Effector memory CD4-positive, alpha-beta T cell (primary cell): ENCODE measurements at places on chromosomes 12 and 14.
A peak's percentile ranks its signal among the peaks of the same experiment; 100 is the strongest.

DNA sequence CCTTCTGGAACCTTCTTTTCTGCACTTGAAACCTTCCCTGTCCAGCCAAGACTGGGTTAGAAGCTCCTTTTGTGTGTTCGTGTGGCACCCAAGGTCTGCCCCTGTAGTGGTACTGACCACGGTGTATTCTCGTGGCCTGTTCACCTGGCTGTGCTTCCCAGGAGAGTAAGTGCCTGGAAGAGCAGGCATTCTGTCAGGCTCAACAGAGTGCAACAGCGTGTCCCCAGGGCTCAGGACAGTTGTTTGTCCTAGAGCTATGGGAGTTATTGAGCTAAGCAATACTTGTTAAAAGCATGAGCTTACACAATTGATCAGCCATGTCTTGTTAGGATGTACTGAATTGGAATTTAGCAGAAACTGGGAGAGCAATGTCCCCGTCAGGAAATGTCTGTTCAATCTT is 12.9 kb upstream of the SLC38A2 start:
- H3K27me3 ChIP-seq: no peaks in the 10 kb centered on the region
- no peak for DNase-seq
- no peaks in the 10 kb centered on the region for H3K36me3 ChIP-seq
- no peak overlapping the region for H3K27ac ChIP-seq
- peaks cover 7% of the 10 kb centered on the region for H3K4me1 ChIP-seq
- no peak overlapping the region for H3K4me3 ChIP-seq

DNA sequence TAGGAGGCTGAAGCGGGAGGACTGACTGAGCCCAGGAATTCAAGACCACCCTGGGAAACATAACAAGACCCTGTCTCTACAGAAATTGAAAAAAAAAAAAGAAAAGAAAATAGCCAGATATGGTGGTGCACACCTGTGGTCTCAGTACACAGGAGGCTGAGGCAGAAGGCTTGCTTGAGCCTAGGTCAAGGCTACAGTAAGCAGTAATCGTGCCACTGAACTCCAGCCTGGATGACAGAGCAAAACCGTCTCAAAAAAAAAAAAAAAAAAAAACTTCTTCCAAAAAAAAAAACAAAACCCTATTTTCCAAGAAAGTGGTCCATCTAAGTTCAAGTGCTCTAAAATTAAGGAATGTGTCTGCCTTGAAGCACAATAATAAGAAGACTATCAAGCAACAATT is 19.8 kb downstream of the SNX6 start:
- H3K27ac ChIP-seq: no peak overlapping the region
- no peak for DNase-seq
- peaks cover 28% of the 10 kb centered on the region for H3K36me3 ChIP-seq

DNA sequence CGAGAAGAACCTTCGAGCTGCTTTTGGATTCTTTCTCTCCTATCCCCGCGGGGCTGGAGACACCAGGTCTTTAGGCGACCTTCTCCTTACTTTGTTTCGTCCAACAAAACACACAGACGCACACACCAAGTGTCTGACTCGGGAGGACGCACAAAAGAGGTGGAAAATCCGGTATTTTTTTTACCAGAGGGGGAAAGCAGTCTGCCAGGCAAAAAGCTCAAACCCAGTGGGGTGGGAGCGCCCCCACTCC is 2.1 kb downstream of the SIX4 start:
- DNase-seq: no peak
- peaks cover 27% of the 10 kb centered on the region for H3K4me1 ChIP-seq
- H3K27me3 ChIP-seq: peaks cover 43% of the 10 kb centered on the region
- H3K36me3 ChIP-seq: no peaks in the 10 kb centered on the region
- H3K4me3 ChIP-seq: peak overlapping the region; percentile 75

- H3K4me1 ChIP-seq: no peaks in the 10 kb centered on the region
- H3K27ac ChIP-seq: no peak overlapping the region
- no peak for DNase-seq
- H3K4me3 ChIP-seq: no peak overlapping the region
These were observed 35.0 kb upstream of the NAV3 start for GRCh38 chr12:77795699-77796098.

DNA sequence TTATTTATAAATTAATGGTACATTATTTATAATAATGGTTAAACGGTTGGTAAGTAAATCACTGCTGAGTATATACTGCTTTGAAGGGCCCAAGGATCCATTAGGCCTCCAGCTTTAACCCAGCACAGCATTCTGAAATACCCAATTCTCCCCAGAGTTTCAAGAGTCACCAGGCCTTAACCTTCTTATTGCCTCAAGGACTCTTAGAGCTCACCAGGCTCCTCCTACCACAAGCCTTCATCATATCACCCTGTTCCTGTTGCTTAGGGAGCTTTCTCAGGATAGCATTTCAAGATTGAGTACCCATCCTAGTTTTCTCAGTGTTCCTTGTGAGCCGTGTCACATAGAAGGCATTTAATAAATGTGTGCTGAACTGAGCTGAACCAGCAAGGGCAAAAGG is 242.5 kb downstream of the FBXL14 start:
- no peaks in the 10 kb centered on the region for H3K36me3 ChIP-seq
- H3K4me3 ChIP-seq: no peak overlapping the region
- no peaks in the 10 kb centered on the region for H3K4me1 ChIP-seq
- DNase-seq: no peak
- H3K27me3 ChIP-seq: no peaks in the 10 kb centered on the region

GRCh38 chr12:69988481-69989321 is 163.7 kb downstream of the MYRFL start:
- no peak for DNase-seq
- H3K36me3 ChIP-seq: no peaks in the 10 kb centered on the region
- no peaks in the 10 kb centered on the region for H3K27me3 ChIP-seq
- H3K4me1 ChIP-seq: no peaks in the 10 kb centered on the region
- H3K4me3 ChIP-seq: no peak overlapping the region
